Right ventricle myocardium inferior (tissue), 1 donor: ENCODE measurements at places on chromosomes 4 and X. TPM values are rescaled to one million over a fixed set of nuclear protein-coding genes. Genes with fewer than 3 reads are reported as not detected.

The CLDN34 gene
- not detected for total RNA-seq

DNA sequence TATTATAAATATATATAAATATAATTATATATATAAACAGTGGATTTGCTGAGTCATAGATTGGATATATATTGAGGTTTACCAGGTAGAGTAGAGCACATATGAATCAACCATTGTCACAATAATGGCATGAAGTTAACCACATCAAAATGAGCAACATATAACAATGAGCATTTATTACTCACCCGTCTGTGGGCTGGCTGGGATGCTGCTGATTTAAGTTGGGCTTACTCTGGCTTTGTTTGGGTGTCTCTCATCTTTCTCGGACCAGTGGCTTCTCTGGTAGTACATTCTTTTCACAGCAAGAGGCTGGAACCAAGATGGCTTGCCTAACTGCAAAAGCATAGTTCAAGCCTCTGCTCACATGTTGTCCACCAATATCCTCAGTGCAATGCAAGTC lies 111.7 kb upstream of the TAPT1 start:
- no peak for DNase-seq

GRCh38 chr4:138775489-138775888 lies 240.1 kb upstream of the NOCT start:
- DNase-seq = no peak

DNA sequence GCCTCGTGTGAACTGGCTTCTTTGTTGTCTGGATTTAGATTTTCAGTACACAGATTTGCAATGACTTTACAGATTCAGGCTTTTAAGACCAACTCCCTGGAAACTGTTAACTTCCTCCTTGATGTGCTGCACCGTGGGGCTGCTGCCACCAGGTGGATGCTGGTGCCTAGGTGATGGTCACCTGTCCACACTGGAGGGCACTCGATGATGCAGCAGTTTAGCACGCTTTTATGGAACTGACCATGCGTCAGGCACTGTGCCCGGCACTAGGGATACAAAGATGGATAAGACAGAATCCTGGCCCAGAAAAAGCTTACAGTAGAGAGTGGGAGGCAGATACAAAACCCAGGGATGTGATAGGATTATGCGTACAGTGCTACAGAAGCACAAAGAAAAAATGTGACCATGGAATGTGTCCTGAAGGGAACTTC lies 180.7 kb downstream of the CEP135 start:
- no peak for DNase-seq
